Epithelial cell of umbilical artery (primary cell): ENCODE measurements at places on chromosomes 5 and 9. TPM values are rescaled to one million over a fixed set of nuclear protein-coding genes. Genes with fewer than 3 reads are reported as not detected.

MOB3B gene
- total RNA-seq, result not detected in 2 replicates

EFNA5 gene
- 15.0 and 25.7 TPM in 2 replicates for total RNA-seq

OR4F3 gene
- not detected in 2 replicates for total RNA-seq

HNRNPAB gene
- total RNA-seq, result 82.5 and 116 TPM in 2 replicates

PIP5KL1 gene
- 0.65 and 0.91 TPM in 2 replicates for total RNA-seq

ZNF354B gene
- total RNA-seq, result 6.8 and 7.8 TPM in 2 replicates

PRRT1B gene
- not detected in 2 replicates for total RNA-seq

QRFP gene
- total RNA-seq, result not detected in 2 replicates

SH3RF2 gene
- 2.6 and 3.6 TPM in 2 replicates for total RNA-seq

TMEM171 gene
- 12.3 and 16.9 TPM in 2 replicates for total RNA-seq

INSL6 gene
- not detected in 2 replicates for total RNA-seq

SPATA31E1 gene
- total RNA-seq, result not detected in 2 replicates

RPP25L gene
- 25.7 and 38.5 TPM in 2 replicates for total RNA-seq

PCDHB2 gene
- total RNA-seq, result under 0.01 and 0.32 TPM in 2 replicates

TRIM23 gene
- 13.3 and 22.6 TPM in 2 replicates for total RNA-seq

CDC20B gene
- under 0.01 TPM in 1 of 2 replicates, not detected in the other for total RNA-seq

GPX3 gene
- total RNA-seq, result 2.3 and 2.6 TPM in 2 replicates

SH2D3C gene
- 40.4 and 57.2 TPM in 2 replicates for total RNA-seq

INSYN2B gene
- 5.5 and 6.8 TPM in 2 replicates for total RNA-seq

GRAMD2B gene
- total RNA-seq, result 1.3 and 3.3 TPM in 2 replicates

CDK5RAP2 gene
- 17.5 and 18.1 TPM in 2 replicates for total RNA-seq

RGS7BP gene
- total RNA-seq, result 0.32 and 1.1 TPM in 2 replicates

SYK gene
- total RNA-seq, result not detected in 2 replicates

CDO1 gene
- 1.1 and 1.9 TPM in 2 replicates for total RNA-seq

FOXD4L5 gene
- not detected in 2 replicates for total RNA-seq

BHMT2 gene
- total RNA-seq, result 0.61 TPM in 1 of 2 replicates, not detected in the other

PAIP2 gene
- total RNA-seq, result 109 and 179 TPM in 2 replicates

HTR4 gene
- not detected in 2 replicates for total RNA-seq

TMEM232 gene
- 1.3 and 1.5 TPM in 2 replicates for total RNA-seq

CARTPT gene
- total RNA-seq, result not detected in 2 replicates

PCDHAC2 gene
- under 0.01 and 0.30 TPM in 2 replicates for total RNA-seq

SV2C gene
- total RNA-seq, result under 0.01 TPM in 1 of 2 replicates, not detected in the other

GARIN3 gene
- total RNA-seq, result not detected in 2 replicates

PCDHGB5 gene
- total RNA-seq, result 6.1 and 9.1 TPM in 2 replicates

SLC34A3 gene
- not detected in 2 replicates for total RNA-seq

IL31RA gene
- total RNA-seq, result 0.15 and 0.97 TPM in 2 replicates

DOCK2 gene
- 0.65 and 0.91 TPM in 2 replicates for total RNA-seq

CATSPER3 gene
- not detected in 2 replicates for total RNA-seq

FCN1 gene
- total RNA-seq, result not detected in 2 replicates

MLANA gene
- total RNA-seq, result not detected in 2 replicates

IL4 gene
- total RNA-seq, result not detected in 2 replicates

SLC34A1 gene
- not detected in 2 replicates for total RNA-seq

DNAJC18 gene
- total RNA-seq, result 7.6 and 8.4 TPM in 2 replicates

NKD2 gene
- not detected in 2 replicates for total RNA-seq

LSM11 gene
- 9.4 and 10.2 TPM in 2 replicates for total RNA-seq

SH3GL2 gene
- 0.32 TPM in 1 of 2 replicates, not detected in the other for total RNA-seq

PHYHD1 gene
- total RNA-seq, result not detected in 2 replicates

PPP1R26 gene
- total RNA-seq, result 14.7 and 15.6 TPM in 2 replicates
